Tibial artery (tissue), 4 donors: ENCODE measurements at places on chromosomes 1 and 21.

DNA sequence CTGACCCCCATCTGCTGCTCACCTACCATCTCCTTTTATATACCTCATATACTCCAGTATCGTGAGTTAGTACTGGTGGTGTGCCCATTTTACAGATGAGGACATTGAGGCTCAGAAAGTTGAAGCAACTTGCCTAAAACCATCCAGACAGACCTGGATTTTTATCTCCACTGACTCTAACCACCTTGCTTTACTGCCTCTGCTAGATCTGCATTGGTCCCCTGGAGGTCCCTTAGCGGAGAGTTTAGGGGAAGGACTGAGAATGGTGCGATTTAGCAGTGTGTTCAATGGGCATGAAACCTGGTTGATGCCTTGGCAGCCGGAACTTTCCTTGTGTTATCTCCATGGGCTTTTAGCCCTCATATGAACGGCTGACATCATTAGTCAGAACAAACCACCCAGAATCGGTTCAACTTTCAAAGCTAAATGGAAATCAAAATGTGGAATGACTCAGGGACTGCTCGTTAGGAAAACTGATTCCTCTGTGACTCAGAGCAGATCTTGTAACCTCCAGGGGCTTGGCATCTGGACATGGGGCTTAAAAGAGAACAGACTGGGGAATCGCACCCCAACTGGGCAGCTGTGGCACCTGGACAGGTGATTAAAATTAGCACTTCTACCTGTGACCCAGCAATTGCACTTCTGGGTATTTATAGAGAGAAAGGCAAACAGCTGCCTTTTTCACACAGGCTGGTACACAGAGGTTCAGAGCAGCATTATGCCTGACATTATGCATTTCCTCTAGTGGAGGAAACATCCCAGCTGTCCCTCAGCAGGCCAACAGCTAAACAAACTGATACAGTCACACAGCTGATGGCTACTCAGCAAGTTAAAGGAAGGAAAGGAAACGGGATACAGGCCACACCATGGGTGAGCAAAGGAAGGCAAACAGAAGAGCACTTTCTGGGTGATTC is 25.3 kb downstream of the TMEM51 start:
- no peak for DNase-seq

GRCh38 chr1:48344373-48344772 is 121.9 kb downstream of the SLC5A9 start:
- no peak for DNase-seq

DNA sequence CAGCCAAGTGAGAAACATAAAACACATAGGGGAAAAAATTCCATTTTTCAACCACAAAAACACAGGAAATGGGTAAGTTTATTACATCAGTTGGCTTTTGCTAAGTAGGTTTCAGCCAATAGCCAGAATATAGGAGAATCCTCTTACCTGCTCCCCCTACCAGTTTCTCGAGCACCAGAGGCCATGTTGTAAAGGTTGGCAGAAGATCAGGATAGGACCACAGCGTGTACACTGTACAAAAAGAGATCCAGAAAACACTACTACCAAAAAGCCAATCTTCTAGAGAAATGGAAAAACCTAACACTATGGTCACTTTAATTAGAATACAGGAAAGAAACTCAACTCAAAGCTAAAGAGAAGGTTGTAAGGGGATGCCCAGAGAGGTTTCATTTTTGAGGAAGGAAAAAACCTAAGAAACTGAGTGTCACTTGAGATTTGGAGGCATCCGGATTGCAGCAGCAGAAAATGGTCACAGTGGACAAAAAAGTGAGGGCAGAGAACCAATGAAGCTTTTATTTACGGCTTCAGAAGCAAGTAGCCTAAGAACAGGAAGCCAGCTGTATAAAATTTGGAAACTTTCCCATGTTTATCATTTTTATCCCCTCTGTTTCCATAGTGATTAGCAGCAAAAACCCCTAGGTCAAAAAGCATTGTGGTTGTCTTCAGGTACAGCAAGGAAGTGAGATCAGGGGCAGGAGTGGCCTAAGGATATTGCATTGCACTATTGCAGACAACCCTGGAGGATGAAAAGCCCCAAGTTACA is 2.9 kb downstream of the EIF2D start:
- no peak for DNase-seq

GRCh38 chr1:200296091-200296661 is 113.7 kb downstream of the ZNF281 start:
- no peak for DNase-seq

- DNase-seq: no peak
These were observed 310.1 kb downstream of the BRINP2 start for GRCh38 chr1:177480741-177481305.

DNA sequence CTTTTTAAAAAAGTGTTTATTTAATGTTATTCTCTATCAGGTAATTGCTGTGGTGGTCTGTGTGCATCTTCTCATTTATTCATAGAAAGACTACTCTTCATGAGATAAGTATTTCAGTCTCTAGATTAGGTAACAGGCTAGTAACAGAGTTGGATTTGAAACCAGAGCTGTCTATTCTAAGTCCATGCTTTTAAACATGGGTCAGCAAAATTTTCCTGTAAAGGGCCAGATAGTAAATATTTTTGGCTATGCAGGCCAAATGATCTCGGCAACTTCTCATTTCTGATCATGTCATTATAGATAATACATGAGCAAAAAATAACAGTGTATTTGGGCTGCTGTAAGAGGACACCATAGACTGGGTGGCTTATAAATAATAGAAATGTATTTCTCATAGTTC is 485.6 kb upstream of the ZRANB2 start:
- no peak for DNase-seq

DNA sequence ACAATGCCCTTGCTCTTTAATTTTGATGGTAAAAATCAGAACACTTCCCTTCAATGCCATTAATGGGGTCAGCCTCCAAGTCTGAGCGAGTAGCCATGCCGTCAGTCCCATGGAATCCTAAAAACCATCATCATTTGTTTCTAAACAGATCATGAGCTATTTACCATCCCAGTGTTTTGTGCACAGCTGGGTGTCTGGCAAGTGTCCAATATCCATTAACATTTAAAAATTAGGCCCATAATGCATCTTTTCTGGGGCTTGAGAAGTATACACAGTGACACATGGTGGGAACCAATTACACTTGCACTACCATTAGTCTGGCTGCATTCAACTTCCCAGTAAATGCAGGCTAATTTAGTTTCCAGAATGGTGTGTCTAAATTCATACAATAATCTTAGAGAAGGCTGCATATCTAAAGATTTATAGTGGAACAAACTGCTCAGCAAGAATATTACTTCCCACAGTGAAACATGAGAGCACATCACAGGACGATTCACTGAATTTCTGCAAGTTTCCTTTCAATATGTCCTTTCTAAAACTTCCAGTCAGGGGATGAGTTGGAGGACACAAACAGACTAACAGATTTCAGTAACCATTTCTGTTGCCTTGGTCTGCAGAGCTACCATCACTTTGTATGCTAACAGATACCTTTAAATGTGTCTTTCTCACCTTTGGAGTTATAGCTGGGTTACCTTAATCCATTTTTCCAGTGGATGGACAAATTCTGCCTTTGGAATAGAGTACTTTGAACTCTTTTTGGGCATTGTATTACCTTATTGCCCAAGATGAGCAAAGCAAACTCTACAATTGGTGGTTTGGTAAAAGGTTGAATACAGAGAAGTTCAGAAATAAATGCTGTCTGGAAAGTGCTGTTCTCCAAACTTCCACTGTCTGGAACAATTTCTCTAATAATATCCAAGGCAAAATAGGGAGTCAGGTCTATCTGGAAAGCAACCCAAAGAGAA is 258.0 kb downstream of the PTBP2 start:
- no peak for DNase-seq

- DNase-seq: no peak
These were observed 2.6 kb downstream of the GLRX2 start for GRCh38 chr1:193102662-193103061.

DNA sequence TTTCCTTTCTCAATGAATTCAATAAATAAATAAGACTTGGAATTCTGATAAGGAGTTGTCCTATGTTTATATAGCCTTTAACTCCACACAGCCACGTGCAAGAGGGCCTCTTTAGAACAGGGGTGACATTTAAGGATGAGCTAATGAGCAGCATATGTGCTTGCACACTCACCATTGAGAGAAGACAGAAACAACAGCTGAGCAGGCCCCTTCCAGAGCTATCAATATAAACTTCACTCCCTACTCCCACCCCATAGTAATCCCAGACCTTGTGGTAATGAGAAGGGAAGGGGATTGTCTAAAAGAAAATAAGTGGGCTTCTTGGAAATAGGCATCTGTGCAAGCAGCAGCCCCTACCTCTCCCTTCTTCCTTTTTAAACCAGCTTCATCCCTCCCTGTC is 176.0 kb downstream of the SEC16B start:
- no peak for DNase-seq
